ENCODE measurements at places on chromosomes 13 and 19.

DNA sequence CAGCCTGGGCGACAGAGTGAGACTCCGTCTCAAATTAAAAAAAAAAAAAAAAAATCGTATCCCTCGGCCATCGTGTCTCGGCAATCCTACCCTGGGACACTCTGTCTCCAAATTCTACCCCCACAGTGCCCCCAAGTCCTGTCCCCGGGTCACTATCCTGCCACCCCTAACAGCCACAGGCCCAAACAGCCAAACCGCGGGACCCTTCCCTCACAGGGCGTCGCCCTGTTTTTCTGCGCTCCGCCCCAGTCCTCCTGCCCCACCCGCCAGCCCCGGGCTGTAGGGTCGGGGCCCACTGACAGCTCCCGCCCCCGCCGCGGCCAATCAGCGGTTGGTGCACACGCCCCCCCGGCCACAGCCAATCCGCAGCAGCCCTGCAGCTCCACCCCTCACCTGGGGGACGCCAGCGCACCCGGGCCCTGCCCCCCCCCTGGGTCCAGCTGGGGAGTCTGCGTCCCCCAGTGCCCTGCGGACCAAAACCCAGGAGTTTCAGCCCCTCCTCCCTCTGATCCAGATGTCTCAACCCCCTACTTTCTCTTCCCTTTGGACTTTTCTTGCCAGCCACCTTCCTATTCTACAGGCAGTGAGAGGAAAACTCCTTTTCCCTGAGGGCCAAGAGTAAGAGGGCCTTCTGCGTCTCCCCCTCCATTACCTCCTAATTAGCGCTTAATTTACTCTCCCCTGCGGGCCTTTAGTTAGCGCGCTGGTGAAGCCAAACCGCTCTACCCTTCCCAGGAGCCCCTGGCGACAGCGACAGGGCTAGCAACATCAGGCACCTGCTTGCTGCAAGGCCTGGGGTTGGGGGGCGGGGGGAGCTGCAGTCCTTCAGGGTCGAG is 1.5 kb upstream of the BCAT2 start:
- peak; percentile 25 for DNase-seq

DNA sequence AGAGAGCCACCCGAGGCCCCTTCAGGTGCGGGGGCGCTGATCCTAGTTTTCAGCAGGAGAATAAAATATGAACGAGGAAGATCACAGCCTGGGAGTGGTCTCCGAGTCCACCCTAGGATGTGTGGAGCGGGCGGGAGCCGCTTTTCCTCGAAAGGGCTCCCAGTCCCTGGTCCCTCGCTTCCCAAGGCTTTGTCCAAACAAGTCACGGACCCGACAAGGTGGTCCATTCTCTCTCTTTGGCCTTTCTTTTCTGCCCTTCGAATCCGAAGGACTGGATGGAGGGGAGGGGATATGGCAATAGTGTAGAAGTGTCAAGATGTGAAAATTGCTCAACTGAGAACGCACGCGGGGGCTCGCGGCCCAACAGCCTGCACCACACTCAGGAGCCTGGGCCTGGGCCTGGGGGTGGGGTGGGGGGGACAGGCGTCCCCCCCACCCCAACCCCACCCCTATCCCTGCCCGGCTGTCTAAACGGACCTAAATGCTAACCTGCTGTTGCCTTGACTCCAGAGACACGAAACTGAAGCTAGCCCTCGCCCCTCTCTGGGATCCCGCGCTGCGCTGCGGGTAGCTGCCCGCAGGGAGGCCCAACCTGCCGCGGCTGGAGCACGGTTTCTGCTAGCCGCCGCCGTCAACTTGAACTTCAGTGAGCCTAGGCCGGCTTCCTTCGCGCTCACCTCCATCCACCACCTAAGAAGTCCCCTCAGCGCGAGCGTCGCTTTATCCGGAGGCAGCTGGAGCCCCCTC is 7.1 kb downstream of the ZIC2 start:
- DNase-seq, result no peak

DNA sequence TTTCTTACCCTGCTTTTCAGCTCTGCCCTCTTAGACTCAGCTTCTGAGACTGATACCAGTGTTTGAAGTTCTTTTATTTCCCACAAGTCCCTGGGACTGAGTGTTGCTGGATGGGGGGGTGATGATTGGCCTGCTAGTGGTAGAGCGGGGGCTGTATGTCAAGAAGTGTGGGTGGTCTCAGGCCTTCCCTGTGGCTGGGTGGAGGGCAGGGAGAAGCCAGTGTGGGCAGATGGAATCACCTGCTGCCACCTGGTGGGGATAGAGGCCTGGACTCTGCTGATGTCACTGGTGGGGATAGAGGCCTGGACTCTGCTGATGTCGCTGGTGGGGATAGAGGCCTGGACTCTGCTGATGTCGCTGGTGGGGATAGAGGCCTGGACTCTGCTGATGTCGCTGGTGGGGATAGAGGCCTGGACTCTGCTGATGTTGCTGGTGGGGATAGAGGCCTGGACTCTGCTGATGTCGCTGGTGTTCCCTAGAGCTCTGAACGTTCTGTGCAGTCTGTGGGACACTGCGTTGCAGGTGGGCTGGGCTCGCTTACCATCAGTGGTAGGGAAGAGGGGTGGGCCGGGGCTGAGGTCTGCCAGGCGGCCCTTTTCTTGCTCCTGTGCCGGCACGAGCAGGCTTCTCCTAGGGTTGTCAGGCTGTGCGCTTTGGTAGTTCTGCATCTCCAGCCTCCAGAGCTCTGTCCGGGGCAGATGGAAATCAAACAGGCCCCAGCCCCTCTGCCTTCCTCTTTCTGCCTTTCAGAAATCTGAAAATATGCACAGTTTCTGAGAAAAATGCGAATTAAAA is 101.3 kb downstream of the ARHGEF7 start:
- peak; percentile 28 for DNase-seq

DNA sequence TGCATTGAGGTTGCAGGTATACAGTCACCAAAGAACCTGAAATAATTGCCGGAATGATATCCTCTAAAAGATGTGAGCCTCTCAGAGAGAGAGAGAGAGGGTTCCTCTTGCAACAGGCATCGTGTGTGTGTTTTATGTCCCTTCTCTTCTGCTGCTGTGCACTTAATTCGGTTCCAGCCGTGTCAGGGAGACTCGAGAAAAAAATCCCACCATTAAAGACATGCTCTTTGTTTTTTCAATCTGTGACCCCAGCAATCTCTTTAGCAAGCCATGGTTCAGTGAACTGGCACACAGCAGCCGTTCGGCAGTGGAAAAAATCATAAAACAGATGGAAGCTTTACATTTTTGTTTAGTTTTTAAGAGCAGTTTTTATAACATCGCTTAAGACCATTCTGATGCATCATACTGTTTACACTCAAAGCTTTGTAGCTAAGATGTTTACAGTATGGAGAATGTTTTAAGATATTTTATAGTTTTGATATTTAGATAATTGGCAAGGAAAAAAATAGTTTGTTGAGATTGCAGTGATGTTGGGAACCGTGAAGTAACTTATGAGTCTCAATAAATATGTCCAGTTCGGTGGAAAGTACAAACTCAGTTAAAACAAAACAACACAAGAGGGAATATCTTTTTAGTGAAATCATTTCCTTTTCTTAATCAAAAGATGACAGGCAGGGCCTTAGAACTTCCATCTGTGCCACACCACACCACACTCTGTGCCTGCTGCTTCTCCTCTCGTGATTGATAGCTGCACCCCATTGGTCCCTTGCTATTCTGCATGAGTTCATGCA is 31.2 kb upstream of the ZNF536 start:
- DNase-seq, result no peak

- DNase-seq, result no peak
Observed at GRCh38 chr13:99256283-99256682, 1.9 kb downstream of the GPR18 start.

- no peak for DNase-seq
Observed at GRCh38 chr19:33343301-33343700, 30.2 kb upstream of the CEBPG start.

DNA sequence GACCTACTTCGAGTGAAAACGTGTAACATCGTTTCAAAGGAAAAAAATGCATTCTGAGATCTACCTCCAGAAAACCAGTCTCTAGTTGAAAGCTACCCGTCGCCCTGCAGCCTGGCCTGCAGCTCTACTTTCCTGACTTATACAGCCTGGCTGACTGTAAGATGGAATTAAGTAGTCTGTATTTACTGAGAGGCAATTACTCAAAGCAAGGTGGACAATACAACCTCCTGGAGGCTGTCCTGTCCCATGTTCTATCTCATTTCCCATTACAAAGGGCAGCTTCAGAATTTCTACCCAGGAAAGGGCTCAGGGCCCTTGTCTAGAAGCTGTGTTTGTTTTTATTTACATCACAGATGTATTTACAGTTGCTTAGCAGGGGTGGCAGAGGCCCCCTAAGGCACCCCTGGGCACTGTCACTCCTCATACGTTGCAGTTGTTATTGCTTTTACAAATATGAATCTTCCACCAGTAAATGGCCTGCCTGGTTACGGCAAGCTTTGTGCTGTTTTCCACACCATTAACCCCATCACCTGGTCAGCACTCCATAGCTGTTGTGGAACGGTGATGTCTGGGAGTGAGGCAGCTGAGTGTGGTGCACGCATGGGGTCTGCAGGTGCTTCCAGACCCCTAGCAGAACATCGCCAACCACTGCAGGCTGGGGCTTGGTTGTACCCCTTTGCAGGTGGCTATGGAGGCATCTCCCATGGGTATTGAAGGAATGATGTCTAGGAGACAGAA is 46.3 kb upstream of the MTIF3 start:
- DNase-seq, result no peak

DNA sequence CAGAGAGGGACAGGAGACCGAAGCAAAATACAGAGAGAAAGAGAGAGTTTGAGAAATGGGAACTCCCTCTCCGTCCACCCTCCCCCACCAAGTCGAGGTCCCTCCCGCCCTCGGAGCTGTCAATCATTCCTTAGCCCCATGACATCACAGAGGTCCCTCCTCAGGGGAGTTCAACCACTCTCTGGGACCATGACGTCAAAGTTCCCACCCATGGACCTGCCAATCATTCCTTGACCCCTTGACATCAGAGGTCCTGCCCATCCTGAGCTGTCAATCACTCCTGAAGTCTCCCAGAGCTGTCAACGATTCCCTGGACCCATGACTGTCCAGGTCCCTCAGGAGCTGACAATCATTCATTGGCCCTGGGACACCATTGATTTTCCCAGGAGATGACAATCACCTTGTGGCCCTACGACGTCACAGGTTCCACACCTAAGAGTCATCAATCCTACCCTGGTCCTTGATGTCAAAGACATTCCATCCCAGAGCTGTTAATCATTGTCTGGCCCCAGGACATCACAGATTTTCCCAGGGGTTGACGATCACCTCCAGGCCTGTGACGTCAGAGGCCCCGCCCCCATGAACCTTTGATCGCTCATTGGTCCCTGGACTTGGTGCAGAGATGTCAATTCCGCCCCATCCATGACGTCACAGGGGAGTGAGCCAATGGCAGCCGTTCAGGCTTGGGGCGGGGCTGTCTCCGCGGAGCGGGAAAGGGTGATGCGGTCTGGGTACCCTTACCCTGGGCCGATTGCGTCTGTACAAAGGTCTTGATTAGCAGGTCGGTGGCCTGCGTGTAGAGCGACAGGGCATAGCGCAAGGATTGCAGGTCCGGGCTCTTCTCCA is 61.7 kb downstream of the COLGALT1 start:
- DNase-seq, result no peak

GRCh38 chr19:21585281-21585890 is 80.0 kb downstream of the ZNF429 start:
- DNase-seq, result no peak

DNA sequence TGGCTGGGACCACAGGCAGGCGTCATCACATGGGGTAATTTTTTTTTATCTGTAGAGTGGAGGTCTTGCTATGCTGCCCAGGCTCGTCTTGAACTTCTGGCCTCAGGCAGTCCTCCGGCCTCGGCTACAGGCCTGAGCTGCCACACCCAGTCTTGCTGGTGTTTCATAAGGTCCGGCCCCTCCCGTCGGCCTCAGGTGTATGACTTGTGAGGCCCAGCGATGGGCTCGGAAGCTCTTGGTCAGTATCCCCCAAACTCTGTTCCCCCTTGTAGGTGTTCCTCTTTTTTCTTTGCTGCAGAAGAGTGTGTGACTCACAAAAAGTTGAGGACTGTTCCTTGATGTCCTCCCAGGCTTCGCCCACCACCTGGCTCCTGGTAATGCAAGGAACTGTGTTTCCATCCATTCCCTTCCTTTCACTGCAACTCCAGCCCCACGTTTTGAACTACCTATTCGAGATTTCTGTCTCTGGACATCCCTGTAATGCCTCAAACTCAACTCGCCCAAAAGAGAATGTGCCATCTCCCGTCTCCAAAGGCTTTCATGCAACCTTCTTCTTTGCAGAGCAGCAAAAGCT is 5.0 kb downstream of the USF2 start:
- DNase-seq, result no peak

- no peak for DNase-seq
Observed at GRCh38 chr13:98447881-98448641, 128.8 kb downstream of the STK24 start.

DNA sequence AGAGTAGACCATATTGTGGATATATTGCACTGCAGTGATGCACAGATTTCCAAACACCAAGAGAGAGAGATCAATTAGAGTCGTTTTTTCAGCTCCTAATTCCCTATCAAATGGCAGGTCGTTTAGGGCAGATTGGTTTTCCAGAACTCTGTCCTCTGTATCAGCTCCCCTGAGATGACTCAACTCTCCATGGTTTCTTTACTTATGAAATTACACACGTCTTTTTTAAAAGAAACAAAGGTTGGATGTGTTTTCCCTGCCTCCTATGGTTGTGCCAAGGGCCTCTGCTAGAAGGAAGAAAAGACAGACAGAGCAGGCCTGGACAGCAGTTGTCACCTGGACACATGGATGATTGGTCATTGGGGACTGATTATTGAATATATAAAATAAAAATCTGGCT is 478.1 kb upstream of the NBEA start:
- DNase-seq, result no peak

- no peak for DNase-seq
Observed at GRCh38 chr19:10102787-10103236, 334 bp upstream of the ANGPTL6 start.

DNA sequence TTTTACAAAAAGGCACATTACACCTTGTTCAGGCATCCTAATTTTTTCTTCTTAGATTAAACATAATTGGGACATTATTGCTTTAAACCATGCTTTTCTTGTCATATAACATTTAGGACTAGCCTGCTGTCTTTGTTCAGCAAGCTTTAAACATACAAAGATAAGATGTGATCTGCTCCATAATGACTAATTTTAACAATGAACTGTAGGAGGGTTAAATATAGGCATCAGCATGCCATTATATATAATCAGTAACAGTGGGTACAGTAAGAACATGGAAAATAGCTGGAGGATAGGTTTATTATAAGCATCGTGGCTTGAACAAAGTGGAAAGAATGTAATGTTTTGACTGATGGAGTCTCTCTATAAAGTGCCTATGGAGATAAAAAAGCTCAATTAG is 661.7 kb downstream of the SLITRK6 start:
- no peak for DNase-seq

- no peak for DNase-seq
Observed at GRCh38 chr13:56907766-56908165, 233.0 kb upstream of the PRR20A start.
